Natural killer cell (primary cell): ENCODE measurements at places on chromosomes 4 and X. TPM values are rescaled to one million over a fixed set of nuclear protein-coding genes. Genes with fewer than 3 reads are reported as not detected.

SMIM10L2A gene
- 0.14 TPM for total RNA-seq

GRCh38 chr4:168076989-168077725 is 15.2 kb upstream of the ANXA10 start:
- H3K4me3 ChIP-seq = no peak overlapping the region
- no peak overlapping the region for H3K27ac ChIP-seq
- no peaks in the 10 kb centered on the region for H3K4me1 ChIP-seq
- DNase-seq = no peak
- H3K36me3 ChIP-seq = no peaks in the 10 kb centered on the region

- H3K36me3 ChIP-seq = no peaks in the 10 kb centered on the region
- H3K4me3 ChIP-seq = no peak within 1 kb of the TSS
- DNase-seq = no peak
- peaks cover 8% of the 10 kb centered on the region for H3K27me3 ChIP-seq
Observed at GRCh38 chrX:100409610-100410590, at the start of gene PCDH19. PCDH19 (minus strand) TSS chrX:100410273; CDS start chrX:100408597, 1,676 bp downstream.

DNA sequence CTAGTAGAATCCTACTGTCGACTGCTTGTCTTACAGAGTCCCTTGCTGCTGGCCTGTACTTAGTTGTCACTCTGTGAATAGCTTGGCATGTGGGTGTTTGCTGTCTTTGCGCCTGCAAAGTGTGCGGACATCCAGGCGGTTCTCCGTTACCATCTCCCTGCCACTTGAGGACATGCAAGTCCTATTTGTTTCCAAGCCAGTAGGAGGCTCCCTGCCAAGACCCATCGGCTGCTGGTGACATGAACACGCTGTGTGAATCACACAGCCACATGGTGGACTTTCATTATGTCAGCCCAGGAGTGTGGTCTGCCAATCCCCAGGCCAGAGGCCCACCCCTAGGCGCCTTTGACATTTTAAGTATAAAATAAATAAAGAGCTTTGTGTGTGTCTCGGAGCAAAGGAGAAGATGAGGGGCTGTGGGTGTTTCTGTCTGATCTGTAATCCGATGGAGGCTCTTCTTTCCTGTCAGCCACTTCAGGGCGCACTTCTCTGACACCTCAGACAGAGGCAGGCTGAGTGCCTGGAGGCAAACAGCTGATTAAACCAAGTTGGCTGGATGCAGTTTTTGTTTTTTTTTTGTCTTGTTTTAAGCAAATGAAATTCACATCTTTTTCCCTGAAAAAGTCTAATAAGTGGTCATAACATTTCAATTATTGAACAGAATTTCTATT is 51.5 kb downstream of the ALPK1 start:
- no peaks in the 10 kb centered on the region for H3K36me3 ChIP-seq
- H3K4me1 ChIP-seq = no peaks in the 10 kb centered on the region
- no peak for DNase-seq
- H3K27ac ChIP-seq = no peak overlapping the region
- H3K27me3 ChIP-seq = no peaks in the 10 kb centered on the region

DNA sequence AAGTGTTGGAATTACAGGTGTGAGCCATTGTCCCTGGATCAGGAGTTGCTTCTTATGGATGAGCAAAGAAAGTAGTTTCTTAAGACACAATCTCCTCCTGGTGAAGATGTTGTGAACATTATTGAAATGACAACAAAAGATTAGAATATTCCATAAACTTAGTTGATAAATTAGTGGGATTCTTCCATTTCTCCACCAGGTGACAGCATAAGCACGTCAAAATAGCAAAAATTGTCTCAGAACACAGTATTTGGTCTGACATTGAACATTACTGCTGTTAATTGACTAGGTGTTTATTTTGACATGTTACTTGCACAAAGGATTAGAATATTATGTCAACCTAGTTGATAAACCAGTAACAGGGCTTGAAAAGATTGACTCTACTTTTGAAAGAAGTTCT is 21.6 kb downstream of the CLDN34 start:
- H3K36me3 ChIP-seq = no peaks in the 10 kb centered on the region
- H3K4me1 ChIP-seq = no peaks in the 10 kb centered on the region
- no peaks in the 10 kb centered on the region for H3K27me3 ChIP-seq
- no peak overlapping the region for H3K4me3 ChIP-seq

- H3K36me3 ChIP-seq = no peaks in the 10 kb centered on the region
- H3K27me3 ChIP-seq = no peaks in the 10 kb centered on the region
- H3K4me3 ChIP-seq = no peak overlapping the region
Observed at GRCh38 chrX:140804292-140804691, 94.7 kb downstream of the LINC00632 start.

- no peaks in the 10 kb centered on the region for H3K36me3 ChIP-seq
- no peak overlapping the region for H3K27ac ChIP-seq
Observed at GRCh38 chr4:89957046-89957926, 62.6 kb downstream of the MMRN1 start.

DNA sequence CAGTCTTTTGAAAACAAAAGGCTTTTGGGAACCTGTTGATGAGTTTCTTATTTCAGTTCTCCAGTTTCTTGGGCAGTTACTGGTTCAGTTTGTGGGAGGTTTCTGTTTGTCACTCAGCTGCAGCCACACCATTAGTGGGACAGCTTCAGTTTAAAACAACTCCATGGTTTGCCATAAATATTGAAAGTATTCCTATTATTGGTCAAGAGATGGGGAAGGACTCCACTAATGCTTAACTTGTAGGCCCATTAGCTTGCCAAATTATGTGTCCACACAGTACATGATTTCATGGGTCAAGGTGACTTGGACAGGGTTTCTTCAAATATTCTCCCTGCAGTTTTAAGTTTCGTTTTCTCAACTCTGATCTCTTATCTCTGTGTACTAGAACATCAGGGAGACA is 15.5 kb upstream of the ASIC5 start:
- no peak for DNase-seq
- H3K27ac ChIP-seq = no peak overlapping the region
- no peaks in the 10 kb centered on the region for H3K27me3 ChIP-seq
- H3K4me1 ChIP-seq = no peaks in the 10 kb centered on the region
- H3K36me3 ChIP-seq = no peaks in the 10 kb centered on the region
